DMS79 (cell line): ENCODE measurements at places on chromosomes 5 and 9.

DNA sequence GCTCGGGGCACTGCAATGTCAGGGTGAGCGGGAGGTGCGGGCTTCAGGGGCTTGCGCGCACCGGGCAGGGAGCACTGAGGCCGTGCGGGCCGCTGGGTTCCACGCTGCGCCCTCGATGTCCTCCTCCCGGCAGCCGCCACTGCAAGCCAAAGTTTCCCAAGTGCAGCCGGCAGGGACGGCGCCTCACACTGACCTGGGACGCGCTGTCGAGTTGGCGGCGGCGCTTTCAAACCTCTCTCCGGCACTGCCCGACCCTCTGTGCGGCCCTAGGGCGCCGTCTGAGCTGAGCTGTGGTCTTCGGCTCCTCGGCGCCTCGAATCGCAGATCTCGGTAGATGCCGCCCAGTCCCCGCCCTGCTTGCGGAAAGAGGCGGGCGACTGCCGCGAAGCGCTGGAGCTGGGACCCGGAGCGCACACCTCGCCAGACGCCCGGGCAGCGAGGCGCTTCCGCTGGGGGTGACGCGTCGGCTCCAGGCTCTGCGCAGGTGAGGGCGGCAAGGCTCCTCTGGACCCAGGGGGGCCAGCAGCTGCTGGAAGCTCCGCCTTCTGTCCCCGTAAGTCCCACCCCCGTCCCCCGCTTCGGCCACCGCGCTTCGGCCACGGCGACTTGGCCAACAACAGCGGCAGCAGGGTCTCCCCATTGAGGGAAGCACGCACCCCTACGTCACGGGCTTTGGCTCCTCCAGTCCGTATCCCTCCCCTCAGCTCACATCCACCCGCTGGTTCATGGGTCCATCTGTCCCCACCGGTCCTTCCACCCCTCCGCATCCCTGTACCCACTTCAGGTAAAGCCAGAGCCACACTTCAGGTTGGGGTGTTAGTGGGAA lies at the start of gene ANKRD34B:
ANKRD34B (minus strand) TSS at position 320 of the 826 bp plus-strand sequence. CDS start 10,261 bp downstream, outside the sequence.
- DNase-seq = no peak

DNA sequence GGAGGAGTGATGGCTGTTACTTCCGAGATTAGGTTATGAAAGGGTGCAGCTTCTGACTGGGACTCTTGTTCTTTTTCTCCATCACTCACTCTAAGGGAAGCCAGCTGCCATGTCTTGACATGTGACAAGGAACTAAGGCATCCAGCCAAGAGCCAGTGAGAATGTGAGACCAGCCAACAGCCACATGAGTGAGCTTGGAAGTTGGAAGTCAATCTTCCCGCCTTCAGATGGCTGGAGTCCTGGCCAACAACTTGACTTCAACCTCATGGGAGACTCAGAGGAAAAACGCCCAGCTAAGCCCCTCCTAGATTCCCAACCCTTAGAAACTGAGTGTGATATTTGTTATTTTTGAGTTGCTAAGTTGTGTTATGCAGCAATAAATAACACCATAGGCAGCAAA lies 201.1 kb downstream of the SNX18 start:
- no peak for DNase-seq

GRCh38 chr5:83577036-83577636 lies 105.6 kb downstream of the VCAN start:
- DNase-seq = no peak

- DNase-seq = no peak
Observed at GRCh38 chr5:89213573-89213972, 330.6 kb upstream of the MEF2C start.

- no peak for DNase-seq
Observed at GRCh38 chr5:35554016-35554415, 63.6 kb upstream of the SPEF2 start.

DNA sequence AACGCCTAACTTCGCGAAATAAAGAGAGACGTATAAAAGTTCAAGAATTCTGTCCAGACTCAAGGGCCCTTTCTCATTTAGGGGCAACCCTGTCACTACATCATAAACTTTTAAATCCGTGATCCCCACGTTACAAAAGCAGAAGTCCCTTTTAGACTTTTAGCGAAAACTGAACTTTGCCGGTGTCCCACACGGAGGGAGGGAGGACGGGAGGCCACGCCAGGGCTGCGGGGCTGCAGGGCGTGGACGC lies 515 bp upstream of the F2R start:
- DNase-seq = no peak

DNA sequence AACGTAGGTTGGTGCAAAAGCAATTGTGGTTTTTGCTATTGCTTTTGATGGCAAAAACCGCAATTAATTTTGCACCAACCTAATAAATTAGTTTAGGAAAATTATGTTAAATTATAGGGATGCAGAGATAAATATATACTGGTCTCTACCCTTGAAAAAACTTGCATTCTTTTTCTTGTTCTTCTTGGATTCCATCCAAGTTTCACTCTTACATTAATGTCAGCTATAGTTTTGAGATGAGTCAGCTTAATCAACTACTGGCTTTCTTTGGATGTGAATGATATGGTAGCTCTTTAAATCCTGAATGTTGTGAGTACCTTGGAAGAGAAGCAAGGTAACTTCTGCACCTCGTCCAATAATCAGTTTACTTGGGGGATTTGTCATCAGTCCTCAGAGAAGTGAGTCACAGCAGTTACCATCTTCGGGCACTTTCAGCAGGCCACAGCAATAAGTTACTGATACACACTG lies 549.0 kb upstream of the ZNF608 start:
- no peak for DNase-seq

DNA sequence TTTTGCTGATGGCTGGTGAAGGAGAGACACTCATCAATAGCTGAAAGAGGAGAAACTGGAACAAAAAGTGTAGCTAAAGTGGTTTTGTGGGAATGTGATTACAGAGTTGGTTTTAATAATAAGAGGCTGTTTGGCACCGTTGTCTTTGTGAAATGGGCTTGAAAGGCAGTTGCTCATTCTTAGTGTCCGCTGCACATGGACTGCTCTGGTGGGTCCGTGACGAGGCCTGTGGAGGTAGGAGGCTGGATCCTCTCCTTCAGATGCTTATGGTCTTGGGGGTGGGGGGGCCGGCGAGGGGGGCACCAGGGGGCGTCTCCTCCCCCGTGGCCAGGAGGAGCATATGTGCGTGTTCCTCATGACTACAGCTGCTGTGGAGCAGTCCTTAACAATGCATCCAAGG lies 29.8 kb downstream of the FUBP3 start:
- DNase-seq = no peak

DNA sequence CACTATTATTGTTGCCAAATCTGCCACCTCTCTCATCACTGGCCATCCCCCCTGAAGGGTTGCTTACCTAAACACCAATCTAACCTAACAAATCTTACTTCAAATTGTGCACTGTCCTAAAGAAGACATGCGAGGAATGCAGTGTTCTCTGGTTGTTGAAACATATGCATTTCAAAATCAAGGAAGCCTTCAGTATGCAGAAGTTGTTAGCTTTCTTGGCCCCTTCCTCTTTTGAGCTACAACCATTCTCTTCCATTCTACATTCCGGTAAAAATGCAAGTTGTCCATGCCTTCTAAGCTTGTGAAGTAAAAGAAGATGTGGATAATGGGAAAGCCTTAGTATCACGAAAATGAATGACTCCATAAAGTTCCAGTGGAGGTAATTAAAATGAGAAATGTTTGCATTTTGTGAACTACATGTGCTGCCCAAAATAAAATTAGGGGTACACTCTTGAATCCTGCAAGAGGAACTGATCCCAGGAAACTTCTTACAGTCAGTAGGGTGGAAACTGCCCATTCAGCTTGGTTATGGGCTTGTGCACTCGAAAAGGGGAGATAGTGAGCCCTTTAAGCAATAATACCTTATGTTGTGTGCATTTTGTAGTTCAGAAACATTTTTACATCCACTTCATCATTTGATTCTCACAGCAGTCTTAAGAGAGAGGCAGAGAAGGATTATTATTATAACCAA lies 77.6 kb upstream of the ADRB2 start:
- no peak for DNase-seq

GRCh38 chr9:101028346-101029314 lies at the start of gene PLPPR1:
PLPPR1 (plus strand) TSS chr9:101028727.
- peak; percentile 2 for DNase-seq

- no peak for DNase-seq
Observed at GRCh38 chr5:56918054-56918453, 8.7 kb downstream of the SETD9 start.

- no peak for DNase-seq
Observed at GRCh38 chr9:124257844-124258606, at the start of gene NEK6. NEK6 (plus strand) TSS chr9:124257949; CDS start chr9:124301965, 44,016 bp downstream.

DNA sequence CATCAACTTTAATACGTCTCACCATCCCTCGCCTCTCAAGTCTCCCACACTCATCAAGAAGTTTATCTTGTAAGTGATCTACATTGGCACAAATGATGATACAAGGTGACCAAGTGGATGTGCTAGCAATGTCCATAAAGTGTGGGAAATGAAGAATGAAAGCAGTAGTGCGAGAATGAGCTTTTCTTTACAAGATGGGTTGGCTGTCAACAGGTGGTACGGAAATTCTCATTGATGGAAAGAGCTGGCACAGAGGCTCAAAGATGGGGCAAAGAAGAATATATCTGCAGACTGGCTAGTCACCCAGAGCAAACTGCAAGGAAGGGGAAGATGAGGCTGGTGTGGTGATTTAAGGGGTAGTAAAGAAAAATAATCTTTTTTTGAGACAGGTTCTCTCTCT lies 640.8 kb downstream of the MAT2B start:
- no peak for DNase-seq

DNA sequence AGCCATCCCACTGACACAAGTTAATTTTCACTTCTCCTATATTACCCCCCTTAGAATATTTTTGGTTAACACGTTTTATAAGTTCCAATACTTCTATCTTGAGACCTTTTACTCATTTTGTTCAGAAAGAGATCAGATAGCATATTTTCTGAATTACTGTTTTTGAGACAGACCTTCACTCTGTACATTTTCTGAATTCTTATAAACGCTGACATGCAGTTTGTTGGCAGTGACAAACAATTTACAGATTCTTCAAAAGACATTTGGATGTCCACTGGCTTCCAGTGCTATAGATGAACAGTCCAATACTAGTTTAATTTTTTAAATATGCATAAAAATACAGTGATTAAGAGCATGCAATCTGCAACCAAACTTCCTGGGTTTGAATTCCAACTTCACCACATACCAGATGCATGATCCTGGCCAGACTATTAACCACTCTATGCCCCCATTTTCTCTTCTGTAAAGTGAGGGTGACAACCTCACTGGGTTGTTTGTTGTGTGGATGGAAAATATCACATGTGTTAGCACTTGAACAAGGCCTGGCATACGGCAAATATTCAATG lies 142.1 kb downstream of the AGTPBP1 start:
- DNase-seq = no peak
